ENCODE measurements at places on chromosomes 3 and 15. TPM values are rescaled to one million over a fixed set of nuclear protein-coding genes. Genes with fewer than 3 reads are reported as not detected.

The DCLK3 gene
- total RNA-seq: under 0.01 TPM

The NR1D2 gene
- total RNA-seq: 27.4 TPM

The CTXN2 gene
- not detected for total RNA-seq

The SCG3 gene
- not detected for total RNA-seq

The AHSG gene
- total RNA-seq: not detected
